ENCODE measurements at places on chromosomes 12 and 14. TPM values are rescaled to one million over a fixed set of nuclear protein-coding genes. Genes with fewer than 3 reads are reported as not detected.

DNA sequence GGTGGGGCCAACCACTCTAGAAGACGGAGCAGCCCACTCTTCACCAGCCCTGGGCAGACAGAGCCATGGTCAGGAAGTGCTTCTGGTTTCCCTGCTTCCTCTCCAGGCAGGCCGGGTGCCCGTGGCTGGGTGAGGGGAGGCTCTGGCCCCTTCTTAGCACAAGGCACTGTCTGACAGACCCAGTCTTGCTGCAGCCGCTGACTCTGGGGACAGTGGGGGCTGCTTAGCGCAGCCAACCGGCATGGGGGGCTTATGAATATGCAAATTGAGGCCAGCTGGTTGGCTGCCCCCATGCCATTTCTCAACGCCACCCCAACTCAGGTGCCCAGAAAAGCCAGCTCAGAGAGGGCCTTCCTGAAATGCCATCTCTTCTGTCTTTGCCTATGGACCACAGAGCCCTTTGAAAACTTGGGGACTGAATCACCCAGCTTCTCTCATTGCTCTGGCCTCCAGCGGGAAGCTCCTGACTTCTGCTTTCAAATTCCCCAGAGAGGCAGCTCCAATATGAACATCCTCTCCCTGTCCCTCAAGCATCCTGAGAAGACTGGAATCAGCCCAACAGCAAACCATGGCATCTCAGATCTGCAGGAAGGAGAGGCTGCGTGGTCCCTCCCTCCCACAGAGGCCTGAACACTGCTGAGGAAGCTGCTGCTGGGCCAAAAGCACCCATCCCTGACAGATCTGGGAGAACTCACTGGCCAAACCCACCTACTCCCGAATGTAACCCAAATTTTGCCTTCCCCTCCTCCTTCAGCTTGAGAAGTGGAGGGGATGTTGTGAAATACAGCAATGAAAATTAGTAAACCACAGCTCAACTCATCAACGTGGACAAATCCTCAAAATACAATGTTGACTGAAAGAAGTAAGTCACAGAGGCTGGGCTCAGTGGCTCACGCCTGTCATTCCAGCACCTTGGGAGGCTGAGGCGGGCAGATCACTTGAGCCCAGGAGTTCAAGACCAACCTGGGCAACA lies at the start of gene PROX2:
PROX2 (minus strand) TSS at position 205 of the 973 bp plus-strand sequence. CDS start 12,311 bp downstream, outside the sequence.
- H3K4me3 ChIP-seq: no peak within 1 kb of the TSS
- peaks cover 12% of the 10 kb centered on the region for H3K4me1 ChIP-seq
- no peaks in the 10 kb centered on the region for H3K27me3 ChIP-seq
- H3K36me3 ChIP-seq: no peaks in the 10 kb centered on the region
- H3K27ac ChIP-seq: no peak within 1 kb of the TSS
- no peak for DNase-seq

DNA sequence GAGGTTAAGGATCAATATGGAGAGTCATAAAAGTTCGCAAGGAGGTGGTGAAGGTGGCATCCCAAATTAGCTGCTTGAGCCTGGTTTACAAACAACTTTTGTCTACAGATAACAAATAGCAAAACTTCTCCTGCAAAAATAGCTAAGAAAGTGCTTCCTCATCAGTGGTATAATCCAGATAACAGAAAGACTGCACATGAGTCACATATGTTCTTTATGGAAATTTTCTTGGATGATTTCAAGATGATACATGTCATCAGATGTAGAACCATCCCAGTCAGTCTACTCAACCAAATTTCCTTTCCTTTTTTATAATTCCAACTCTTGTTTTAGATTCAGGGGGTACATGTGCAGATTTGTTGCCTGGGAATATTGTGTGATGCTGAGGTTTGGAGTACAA lies 133.0 kb downstream of the BTG1 start:
- no peaks in the 10 kb centered on the region for H3K27me3 ChIP-seq
- H3K4me1 ChIP-seq: no peaks in the 10 kb centered on the region
- H3K36me3 ChIP-seq: no peaks in the 10 kb centered on the region
- no peak overlapping the region for H3K4me3 ChIP-seq
- no peak overlapping the region for H3K27ac ChIP-seq

GRCh38 chr12:6532051-6532926 lies 2.0 kb upstream of the GAPDH start:
- H3K27ac ChIP-seq: peak overlapping the region; percentile 96
- peak overlapping the region; percentile 94 for H3K4me3 ChIP-seq
- peaks cover 44% of the 10 kb centered on the region for H3K4me1 ChIP-seq
- H3K36me3 ChIP-seq: peaks cover 61% of the 10 kb centered on the region

DNA sequence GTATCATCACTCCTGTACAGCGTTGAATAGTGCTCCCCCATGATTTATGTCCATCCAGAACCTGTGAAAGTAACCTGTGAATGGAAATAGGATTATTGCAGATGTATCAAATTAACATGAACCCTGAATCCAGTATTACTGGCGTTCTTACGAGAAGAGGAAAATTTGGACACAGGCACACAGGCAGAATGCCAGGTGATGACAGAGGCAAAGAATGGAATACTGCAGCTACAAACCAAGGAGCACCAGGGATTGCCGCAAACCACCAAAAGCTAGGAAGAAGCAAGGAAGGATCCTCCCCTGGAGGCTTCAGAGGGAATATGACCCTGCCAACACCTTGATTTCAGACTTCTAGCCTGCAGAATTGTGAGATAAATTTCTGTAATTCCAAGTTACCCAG lies 113.5 kb upstream of the EGLN3 start:
- no peak for DNase-seq
- no peaks in the 10 kb centered on the region for H3K36me3 ChIP-seq
- H3K4me3 ChIP-seq: no peak overlapping the region
- no peak overlapping the region for H3K27ac ChIP-seq
- H3K4me1 ChIP-seq: peaks cover 6% of the 10 kb centered on the region
- no peaks in the 10 kb centered on the region for H3K27me3 ChIP-seq

DNA sequence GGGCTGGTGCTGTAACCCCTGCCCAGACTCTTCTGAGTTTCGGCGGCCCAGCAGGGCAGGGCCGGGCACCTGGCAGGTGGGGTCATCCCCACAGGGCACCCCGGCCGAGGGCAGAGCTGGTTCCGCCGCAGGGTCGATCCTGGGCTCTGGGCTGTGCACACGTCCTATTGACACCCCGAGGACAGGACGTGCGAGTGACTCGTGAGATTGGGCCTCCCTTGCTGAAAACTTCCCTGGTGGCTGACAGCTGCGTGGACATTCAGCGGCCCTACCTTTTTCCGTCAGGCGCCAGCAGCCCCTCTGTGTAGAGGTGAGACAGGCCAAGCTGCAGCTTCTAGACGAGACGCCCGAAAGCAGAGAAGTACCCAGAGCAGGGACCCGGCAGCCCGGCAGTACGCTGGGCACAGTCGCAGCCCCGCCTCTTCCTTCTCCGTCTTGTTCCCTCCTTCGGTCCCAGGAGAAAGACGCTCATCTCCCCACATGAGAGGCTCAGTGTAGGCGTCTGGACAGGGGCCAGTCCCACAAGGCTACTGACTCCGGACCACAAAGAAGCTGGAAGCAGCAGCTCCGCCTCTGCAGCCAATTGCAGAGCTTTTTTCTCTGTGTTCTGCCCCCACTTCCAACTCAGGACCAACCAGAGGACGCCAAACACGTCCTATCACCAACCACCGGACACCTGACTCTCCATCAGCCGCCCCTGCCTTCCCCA lies at the start of gene LRCOL1:
LRCOL1 (minus strand) TSS at position 532 of the 709 bp plus-strand sequence. CDS start 4,331 bp downstream, outside the sequence.
- peak; percentile 76 for DNase-seq
- no peaks in the 10 kb centered on the region for H3K36me3 ChIP-seq
- peak within 1 kb of the TSS; percentile 36 for H3K4me3 ChIP-seq

DNA sequence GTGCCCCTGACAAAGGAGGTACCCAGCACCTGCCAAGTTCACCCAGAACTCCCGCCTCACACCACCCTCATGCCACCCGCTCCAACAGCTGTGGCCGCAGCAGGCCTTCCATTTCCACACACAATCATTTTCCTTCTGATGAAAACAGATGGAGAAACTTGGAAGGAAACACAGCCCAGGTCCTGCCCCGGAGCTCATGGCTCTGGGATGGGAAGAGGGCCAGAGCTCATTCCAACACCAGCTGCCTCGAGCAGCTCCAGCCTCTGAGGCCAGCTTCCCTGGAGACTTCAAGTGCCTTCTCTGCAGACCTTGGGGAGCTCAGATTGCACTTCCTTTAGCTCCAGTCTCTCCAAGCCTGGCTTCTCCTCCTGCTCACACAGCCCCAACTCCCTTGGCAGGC lies 55.1 kb upstream of the CMKLR1 start:
- H3K4me1 ChIP-seq: peaks cover 5% of the 10 kb centered on the region
- H3K27ac ChIP-seq: no peak overlapping the region
- no peak overlapping the region for H3K4me3 ChIP-seq
- H3K36me3 ChIP-seq: no peaks in the 10 kb centered on the region
- no peak for DNase-seq
- no peaks in the 10 kb centered on the region for H3K27me3 ChIP-seq

- DNase-seq: no peak
- no peak overlapping the region for H3K27ac ChIP-seq
- no peaks in the 10 kb centered on the region for H3K4me1 ChIP-seq
- H3K27me3 ChIP-seq: no peaks in the 10 kb centered on the region
- H3K4me3 ChIP-seq: no peak overlapping the region
- no peaks in the 10 kb centered on the region for H3K36me3 ChIP-seq
These were observed 179.0 kb upstream of the IGF1 start for GRCh38 chr12:102659200-102659911.

DNA sequence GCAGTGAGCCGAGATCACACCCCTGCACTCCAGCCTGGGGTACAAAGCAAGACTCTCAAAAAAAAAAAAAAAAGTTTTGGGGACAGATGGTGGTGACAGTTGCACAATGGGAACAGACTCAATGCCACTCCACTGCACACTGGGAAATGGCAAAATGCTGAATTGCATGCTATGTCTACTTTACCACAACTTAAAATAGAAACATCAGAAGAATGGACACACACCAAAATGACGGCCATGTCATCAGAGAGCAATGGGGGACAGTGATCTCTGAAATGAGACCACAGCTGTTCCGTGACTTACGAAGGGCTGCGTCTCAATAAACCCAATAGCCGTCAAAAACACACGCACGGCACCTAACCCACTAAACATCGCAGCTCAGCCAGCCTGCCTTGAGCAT lies 13.7 kb downstream of the DDX54 start:
- H3K4me3 ChIP-seq: no peak overlapping the region
- H3K36me3 ChIP-seq: peaks cover 100% of the 10 kb centered on the region
- no peaks in the 10 kb centered on the region for H3K27me3 ChIP-seq
- H3K27ac ChIP-seq: no peak overlapping the region
- peaks cover 6% of the 10 kb centered on the region for H3K4me1 ChIP-seq

DNA sequence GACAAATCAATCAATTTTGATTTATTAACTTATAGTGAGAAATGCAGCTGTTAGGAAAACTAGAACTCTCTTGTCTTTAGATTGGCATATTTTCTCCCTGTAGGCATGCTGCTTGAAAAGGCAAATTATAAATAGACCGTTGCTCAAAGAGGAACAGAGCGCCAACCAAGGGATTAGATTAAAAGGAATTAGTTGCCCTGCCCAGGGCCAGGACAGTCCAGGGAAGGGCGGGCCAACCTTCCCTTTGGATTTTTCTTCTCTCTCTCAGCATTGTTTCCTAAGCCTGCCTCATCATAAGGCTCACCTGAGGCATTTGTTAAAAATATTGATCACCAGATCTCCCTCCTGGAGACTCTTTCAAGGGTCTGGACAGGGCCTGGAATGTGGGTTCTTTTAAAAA lies 8.6 kb downstream of the CIPC start:
- peaks cover 56% of the 10 kb centered on the region for H3K36me3 ChIP-seq
- H3K4me1 ChIP-seq: peaks cover 29% of the 10 kb centered on the region
- H3K4me3 ChIP-seq: no peak overlapping the region
- no peak overlapping the region for H3K27ac ChIP-seq

- H3K27me3 ChIP-seq: no peaks in the 10 kb centered on the region
- DNase-seq: no peak
- no peak overlapping the region for H3K4me3 ChIP-seq
These were observed 294.5 kb downstream of the GALC start for GRCh38 chr14:87698481-87698880.

BICDL1 gene
- 9.0 TPM for total RNA-seq

RNU4-1 gene
- total RNA-seq: 2,881 TPM

KIF26A gene
- total RNA-seq: 4.4 TPM
